SHP77 (cell line): ENCODE measurements at places on chromosomes 6 and 20.

DNA sequence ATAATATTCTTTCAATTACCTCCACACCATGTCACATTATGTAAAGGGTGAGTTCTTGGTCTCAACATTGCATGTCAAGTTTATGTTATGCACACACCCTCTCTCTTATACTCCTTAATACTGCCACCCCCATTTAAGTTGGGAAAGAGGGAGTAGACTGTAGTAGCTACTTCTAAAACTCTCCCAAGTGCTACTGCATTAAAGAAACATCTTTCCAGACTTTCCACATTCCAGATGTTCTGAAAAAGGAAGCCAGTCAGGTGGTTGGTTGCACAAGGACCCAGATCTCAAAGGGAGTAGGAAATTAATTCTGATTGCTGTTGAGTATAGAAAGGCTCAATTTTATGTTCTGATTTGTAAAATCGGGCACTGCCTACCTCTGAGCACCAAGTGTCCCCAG is 419.5 kb downstream of the CD83 start:
- DNase-seq, result no peak

DNA sequence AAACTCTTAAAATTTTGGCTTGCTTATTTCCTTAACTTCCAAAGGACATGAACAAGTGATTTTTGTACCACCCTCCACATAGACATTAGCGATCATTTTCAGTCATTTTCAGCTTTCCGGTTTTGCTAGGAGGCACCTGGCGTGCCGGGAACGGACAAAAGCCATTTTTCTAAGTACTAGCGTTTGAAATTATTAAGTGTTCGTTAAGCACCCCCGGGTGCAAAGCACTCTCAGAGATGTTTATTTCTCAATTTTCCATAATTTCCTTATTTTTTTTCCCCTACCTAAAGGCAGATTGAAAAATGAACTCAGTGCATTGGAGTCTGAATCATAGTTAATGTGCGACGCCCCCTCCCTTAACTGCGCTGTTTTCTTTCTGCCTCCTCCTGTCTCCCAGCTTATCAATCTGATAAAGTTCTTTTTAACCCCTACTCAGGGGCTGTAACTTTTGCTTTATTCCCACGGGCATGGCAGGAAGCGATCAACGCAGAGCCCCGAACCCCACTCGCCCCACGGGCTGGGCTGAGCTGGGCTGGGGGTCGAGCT is 58.2 kb downstream of the ZNF831 start:
- no peak for DNase-seq

DNA sequence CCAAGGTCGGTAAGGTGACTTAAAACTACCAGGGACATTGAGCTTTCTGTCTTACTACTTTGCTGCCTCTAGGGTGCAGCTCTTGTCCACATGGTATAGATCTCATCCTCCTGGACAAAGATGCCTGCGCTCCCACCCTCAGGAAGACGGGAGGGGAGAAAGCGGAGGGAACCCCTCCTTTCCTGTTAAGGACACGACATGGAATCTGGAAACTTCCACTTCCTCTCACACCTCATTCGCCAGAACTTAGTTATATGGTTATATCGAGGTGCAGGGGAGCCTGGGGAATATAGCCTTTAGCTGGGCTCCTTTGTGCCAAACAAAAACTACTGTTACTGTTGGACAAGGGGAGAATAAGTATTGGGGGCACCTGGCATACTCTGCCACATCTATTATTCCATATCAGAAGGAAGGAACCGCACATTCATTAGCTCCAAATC is 224.3 kb upstream of the TSHZ2 start:
- peak; percentile 24 for DNase-seq

DNA sequence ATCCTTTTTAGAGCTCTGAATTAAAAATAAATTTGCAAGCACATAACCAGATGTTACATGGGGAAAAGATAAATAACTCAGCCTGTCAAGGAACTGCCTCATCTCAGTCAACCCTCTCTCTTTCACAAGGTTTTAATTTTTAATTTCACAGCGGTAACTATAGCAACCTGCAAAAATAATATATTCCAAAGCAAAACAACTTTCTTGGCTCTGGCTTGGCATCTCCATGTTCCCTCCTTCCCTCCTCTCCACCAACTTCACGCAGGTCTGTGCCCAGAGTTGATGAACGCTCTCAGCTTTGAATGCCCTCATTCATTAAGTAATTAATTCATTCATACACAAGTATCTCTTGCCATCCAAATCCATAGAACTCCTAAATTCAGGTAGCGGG is 32.5 kb upstream of the SIRPA start:
- DNase-seq, result no peak

GRCh38 chr6:13299403-13299821 is 28.9 kb downstream of the TBC1D7 start:
- DNase-seq, result no peak

- DNase-seq, result peak; percentile 57
Observed at GRCh38 chr6:2952557-2953095, 18.7 kb downstream of the SERPINB6 start.

DNA sequence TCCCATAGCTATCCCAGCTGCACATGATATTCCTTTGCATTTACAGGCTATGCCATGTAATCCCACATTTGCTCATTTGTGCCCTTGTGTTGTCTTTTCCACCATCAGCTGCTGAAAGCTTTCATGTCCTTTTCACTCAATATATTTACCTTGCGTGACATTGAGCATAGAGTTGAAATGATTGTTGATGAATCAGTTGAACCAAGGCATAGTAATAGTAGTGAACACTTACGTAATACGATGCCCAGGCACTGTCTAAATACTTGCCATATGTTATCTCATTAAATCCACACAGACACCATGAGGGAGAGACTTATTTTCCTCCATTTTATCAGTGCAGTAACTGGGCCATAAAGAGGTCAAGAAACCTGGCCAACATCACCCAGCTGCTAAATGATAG is 13.1 kb downstream of the RNF8 start:
- no peak for DNase-seq

DNA sequence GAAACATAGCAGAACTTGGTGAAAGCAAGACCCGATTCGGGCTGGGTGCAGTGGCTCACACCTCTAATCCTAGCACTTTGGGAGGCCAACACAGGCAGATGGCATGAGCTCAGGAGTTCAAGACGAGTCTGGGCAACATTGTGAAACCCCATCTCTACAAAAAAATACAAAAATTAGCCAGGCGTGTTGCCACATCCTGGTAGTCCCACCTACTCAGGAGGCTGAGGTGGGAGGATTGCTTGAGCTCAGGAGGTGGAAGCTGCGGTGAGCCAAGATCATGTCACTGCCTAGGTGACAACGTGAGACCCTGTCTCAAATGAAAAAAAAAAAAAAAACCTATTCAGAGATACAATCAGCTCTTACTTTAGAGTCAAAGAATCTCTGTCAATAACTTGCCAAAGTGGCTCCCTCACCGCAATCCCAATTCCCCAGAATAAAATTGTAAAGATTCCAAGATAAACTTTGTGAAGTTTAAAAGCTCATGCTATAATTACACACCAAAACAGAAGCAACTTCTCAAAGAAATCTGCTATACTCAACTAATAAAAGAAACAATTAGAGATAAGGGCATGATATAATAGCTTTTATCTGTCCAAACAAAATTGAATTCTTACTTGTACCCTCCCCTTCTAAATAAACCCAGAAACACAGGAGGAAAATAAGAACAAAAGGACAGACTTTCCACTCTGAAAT is 33.6 kb downstream of the CDK19 start:
- DNase-seq, result no peak

DNA sequence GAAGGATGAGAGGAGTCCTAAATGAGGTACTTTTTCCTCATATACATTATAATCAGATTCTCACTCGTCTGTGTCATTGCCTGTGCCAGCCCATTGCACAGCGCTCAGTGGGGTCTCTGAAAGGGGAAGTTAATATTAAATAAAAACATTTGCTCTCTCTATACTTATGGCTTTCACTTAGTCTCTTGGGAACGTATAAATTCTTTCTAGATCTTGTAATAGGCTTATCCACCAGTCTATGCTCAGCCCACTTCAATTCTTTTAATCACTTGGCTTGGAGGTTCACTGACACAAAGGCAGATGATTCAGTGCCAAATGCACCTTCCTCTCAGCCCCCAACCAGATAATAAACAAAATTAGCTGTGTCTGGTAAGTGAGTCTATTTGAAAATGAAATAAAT is 164.3 kb upstream of the OGFRL1 start:
- no peak for DNase-seq

DNA sequence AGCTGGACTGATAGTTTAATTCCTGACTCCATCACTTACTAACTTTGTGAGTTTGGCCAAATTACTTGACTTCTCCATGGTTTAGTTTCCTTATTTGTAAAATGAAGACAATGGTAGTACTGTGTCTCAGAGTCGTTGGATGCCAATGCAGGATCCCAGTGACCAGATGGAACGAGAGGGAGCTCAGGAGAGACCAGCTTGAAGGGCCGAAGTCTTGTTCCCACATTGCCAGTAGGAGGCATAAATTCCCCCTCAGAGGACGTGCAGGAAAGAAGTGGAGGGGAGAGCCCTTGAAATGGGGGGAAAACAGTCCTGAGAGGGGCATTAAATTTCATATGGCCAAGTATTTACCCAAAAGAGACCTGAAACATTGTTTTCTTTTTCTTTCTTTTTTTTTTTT is 2.1 kb upstream of the MUC22 start:
- no peak for DNase-seq

DNA sequence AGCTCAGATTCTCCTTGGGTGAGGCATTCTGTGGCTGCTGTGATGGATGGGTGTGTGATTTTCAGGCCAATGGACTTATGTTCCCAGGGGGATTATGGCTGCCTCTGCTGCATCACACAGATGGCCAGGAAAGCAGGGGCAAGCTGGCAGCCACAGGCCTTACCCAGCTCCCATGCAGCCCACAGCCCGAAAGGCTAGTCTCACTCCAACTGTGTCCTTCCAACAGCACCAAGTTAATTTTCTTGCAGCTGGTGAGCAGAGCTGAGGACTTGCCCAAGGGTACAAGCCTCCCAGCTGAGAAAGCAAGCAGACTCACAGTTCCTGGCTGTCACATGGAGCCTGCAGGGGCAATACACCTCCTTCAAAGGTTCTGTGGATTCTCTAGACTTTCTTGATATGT is 155.2 kb upstream of the KHDRBS2 start:
- no peak for DNase-seq

DNA sequence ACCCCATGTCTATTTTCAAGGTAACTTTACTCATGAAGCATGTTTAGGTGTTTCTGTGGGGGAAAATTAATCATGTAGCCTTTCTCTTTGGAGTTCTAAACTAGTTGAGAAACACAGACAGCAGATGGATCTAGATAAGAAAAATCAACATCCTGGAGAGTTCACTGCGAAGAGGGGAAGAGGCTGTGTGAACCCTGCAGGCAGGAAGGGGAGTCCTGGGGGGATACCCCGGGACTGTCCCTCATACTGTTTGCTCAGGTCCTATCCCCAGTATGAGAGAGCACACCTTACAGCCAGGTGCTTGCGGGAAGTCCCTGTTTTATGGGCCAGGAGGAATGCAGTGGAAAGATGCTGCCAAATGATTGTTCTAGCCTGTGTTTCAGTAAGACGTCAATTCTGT is 32.7 kb downstream of the CHMP4B start:
- DNase-seq, result no peak

DNA sequence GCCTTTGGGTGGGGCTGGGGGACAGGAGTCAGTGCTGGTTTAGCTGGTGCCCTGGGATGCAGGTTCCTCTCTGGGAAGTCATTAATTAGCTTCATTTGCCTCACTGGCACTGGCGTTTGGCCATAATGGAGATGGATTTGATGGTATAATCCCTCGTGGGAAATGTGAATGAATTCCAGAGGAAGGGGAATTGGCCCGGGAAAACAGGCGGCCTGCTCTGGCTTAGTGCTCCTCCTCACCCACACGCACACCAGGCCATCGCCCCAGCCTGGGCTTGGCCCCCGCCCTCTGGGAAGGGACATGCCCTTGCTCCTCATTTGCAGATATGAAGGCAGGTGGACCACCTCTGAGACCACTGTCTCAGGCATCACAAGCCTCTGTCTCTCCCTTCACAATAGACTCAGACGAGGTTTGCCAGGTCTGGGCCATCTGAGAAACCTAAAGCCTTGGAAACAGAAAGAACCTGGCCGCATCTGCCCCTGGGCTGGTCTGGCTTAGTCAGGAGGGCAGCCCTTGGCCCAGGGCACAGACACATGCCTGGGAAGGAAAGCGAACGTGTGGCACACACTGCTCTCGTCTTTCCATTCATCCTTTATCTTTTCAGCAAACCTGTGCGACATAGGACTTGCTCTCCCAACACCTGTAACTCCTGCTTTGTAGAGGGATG is 199.2 kb upstream of the CDH4 start:
- DNase-seq, result no peak

DNA sequence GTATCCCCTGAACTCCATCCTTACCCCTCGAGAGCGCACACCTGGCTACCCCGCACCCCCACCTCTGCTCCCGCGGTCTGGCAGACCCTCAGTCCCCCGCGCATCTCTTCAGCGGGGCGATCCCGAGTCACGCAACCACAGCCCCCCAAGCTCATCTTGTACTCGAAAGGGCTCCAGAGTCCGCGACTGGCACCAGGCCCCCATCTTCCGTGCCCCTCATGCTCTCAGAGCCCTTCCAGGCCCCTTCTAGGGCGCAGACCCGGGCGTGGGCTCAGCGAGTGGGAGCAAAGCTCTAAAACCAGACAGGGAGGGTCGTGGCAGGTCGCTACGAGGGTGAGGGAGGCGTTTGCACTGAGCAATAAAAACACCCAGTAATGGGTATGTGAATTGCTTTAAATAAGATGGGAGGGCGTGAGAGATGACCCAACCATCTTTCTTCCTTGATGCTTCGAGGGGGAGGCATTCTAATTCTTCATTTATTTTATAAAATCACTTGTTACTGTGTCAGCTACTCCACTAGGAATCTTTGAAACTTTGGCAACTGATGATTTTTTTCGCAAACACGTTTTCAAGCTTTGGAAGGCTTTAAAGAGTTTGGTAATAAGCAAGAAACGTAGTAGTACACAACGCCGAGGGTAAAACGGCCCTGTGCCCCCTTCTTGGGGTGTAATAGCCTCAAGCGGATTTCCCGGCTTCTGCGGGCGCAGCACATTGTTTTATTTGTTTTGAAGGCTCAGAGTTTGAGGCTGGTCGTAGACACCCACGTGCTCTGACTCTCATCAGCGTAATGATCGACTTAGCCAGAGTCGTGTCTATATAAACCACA is 42.6 kb upstream of the SUPT3H start:
- DNase-seq, result no peak

GRCh38 chr6:18347021-18347577 is 40.1 kb upstream of the RNF144B start:
- no peak for DNase-seq

DNA sequence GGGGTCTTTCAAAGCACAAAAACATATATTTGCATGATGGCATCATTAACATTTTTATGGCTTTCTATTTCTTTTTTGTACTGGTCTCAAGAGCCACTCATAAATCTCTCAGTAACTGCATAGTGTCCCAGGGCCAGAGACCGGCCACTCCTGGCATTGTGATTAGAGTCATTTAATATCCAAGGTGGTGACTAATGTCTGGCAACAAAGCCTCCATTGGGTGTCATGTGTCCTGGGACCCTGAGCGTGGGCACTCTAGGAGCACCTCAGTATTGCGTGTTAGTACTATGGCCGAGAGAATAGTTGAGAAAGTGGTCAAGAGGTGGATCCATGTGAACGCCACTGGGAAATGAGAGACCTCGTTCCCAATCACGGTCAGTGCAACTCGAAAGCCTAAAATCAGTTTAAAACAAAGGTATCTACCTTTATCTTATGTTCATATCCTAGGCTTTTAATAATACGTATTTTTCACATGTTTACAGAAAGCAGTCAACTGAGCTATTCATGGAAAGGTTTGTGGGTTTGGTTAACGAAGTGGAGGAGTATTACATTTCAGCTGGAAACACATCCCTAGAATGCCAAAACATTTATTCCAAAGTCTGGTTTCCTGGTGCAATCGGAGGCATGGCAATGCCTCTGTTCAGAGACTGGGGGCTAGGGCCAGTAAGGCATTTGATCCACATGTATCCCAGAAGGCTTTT is 2.7 kb upstream of the ESR1 start:
- DNase-seq, result no peak
